Activated CD4-positive, alpha-beta T cell treated with anti-CD3 and anti-CD28 coated beads, Interleukin-2, amount 10 ng/mL, durations not matched to agents 7 days and 5 days (primary cell): ENCODE measurements at places on chromosomes 2 and 18.
A peak's percentile ranks its signal among the peaks of the same experiment; 100 is the strongest.

- no peak for DNase-seq
Measured at GRCh38 chr18:5431836-5432575, 111.8 kb downstream of the EPB41L3 start.

GRCh38 chr18:20988726-20989125, 122.9 kb downstream of the ROCK1 start:
- DNase-seq, result no peak

DNA sequence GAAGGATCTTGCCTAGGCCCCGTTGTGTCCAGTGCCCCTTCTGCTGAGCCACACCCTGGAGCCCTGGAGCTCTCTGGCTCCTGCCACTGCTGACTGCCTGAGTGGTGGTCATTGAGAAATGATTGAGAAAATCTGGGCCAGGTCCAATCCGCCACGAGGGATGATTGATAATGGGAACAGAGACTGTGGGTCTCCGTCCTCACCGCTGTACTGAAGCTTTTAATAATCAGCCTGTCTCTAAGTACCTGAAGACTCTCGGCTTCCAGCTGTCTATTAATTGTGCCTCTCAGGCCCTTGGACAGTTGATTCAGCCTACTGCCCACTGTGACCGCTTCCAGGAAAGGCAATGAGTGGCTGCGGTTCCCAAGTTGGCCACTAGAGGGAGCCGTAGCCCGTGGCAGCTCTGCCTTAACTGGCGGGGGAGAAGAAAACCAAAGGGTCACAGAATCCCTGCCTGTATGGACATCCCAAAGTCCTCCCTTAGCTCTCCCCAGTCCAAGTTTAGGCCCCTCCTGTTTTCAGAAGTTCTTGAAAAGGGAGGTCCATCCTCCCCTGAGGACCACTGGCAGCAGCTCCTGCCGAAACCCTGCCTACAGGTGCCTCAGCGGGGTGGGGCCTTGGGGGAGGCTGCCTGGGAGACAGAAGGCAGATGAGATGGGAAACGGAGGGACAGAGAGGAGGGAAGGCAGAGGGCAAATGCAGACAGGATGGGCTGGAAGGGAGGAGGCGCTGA, 213.6 kb downstream of the TNS1 start:
- peak; percentile 75 for DNase-seq

DNA sequence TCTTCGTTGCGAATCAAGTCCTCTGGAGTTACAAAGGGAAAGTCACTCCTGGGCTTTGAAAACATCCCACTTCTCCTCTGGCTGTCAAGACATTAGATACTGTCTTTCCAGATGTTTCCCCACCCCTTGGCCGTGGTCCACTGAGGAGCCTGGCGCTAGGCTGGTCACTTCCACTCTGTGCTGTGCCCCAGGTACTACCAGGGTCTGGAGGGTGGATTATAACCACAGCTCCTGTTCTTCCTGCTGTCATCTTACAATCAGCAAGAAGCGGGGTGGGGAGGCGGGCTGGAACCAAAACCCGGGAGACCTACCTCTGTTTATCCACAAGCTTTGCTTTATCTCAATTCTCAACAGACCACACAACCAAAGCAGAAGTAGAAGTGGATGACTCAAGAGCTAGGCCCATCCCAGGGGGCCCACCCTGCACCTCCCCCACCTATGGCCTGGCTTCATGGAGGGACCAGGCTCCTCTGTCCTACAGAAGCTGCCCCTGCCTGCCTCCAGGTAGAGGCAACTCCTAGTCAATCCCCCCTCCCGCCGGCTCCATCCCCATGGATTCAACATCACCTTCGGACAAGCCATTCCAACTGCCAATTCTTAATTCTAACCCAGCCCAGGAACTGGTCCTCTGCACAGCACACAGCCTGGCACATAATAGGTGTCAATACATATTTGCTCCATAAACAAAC, 17.8 kb downstream of the SMAD7 start:
- no peak for DNase-seq

DNA sequence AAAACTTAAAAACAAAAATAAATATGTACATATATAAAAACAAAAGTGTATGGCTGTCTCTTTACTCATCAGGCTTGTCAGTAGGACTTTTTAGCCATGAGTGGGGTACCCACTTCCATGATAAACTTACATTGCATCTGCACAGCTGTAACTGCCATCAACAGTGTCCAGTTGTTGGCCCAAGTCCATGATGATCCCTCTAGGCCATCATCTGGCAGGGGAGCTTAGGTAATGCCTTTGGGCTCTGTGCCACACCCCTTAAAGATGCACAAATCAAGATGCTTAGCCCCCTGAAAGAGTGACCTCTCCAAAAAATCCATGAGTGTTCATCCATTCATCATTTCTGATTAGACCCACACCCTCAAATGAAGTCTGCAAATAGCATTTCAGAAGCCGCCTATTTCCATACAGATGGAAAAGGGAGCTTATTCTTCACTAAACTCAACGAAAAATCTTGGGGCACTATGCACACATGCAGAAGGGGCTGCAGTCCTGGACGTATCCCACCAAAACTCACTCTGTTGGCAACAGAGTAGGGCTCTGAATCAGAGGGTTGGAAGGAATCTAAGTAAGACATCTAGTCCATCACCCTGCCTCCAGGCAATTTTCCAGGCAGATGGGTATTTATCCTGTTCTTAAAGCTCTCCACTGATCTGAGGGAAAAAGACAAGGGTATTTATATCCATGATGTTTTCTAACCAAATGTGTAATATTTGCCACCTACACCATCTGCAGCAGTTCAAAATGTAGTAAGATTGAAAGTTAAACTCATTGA, 691.0 kb downstream of the ZEB2 start:
- no peak for DNase-seq

GRCh38 chr18:34710458-34710914, 388 bp downstream of the DTNA start:
- DNase-seq, result no peak

- no peak for DNase-seq
Measured at GRCh38 chr2:205013586-205013985, 468.3 kb downstream of the PARD3B start.

GRCh38 chr2:106885971-106886915, at the start of gene ST6GAL2:
TSS of gene ST6GAL2 (minus strand) at chr2:106886167. CDS start at chr2:106843977, 42,190 bp downstream.
- no peak for DNase-seq

DNA sequence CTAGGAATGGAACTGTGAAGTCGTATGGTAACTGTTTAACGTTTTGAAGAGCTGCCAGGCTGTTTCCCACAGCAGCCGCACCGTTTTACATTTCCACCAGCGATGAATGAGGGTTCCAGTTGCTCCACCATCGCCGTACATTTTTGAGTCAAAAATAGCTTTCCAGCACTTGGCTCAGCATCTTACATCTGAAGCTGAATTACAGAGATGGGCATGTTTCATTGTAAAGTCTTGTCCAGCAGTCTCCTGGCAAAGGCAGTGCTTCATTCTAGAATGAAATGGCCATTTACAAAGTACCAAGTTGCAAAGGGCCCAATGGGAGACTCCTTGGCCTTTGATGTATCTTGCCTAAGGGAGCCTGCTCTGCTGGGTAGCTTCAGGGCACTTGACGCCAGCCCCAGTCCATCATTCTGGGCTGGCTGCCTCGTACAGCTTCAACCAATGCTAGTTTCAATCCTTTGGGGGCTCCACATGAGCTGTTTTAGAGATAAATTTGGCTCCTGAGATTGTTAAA, 45.1 kb downstream of the ATIC start:
- DNase-seq, result no peak

DNA sequence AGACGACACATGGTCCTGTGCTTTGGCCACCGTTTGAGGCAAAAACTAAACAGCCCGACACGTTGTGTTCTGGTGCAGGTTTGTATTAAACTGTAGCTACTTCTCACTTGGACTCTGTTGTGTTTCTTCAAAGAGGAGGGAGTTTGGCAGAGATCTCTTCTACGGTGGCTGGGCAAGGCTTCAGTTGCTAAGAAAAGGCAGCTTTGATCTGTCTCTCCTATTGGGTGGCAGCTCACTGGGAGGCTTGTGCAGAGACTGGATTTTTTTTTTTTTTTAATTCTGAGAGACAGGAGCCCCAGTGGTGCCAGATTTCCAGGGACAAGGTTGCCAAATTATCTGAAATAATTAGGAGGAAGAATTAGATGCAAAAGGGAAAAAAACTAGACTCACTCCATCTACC, 20.2 kb upstream of the MAPRE3 start:
- no peak for DNase-seq

- DNase-seq, result no peak
Measured at GRCh38 chr2:178927173-178927572, 120.0 kb upstream of the TTN start.

GRCh38 chr2:208618220-208618619, 211.6 kb downstream of the PTH2R start:
- no peak for DNase-seq

DNA sequence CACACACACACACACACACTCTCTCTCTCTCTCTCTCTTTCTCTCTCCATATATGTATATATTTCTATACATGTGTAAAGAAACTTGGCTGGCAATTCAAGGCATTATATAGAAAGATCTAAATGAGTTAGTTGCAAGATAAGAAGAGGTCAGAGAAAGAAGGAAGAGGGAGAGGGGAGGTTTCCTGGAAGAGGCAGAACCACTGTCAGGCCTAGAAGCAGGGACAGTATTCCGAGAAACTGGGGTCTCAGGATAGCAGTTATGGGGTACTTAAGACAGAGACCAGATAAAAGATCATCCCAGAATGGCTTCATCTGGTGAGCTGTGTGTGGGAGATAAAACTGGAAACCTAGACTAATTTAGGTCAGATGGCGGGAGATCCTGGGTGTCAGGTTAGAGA, 180.8 kb downstream of the CAMKMT start:
- DNase-seq, result no peak

GRCh38 chr18:59359576-59359952, 499 bp upstream of the LMAN1 start:
- no peak for DNase-seq

GRCh38 chr2:156883804-156884203, 373.7 kb upstream of the GALNT5 start:
- DNase-seq, result no peak

DNA sequence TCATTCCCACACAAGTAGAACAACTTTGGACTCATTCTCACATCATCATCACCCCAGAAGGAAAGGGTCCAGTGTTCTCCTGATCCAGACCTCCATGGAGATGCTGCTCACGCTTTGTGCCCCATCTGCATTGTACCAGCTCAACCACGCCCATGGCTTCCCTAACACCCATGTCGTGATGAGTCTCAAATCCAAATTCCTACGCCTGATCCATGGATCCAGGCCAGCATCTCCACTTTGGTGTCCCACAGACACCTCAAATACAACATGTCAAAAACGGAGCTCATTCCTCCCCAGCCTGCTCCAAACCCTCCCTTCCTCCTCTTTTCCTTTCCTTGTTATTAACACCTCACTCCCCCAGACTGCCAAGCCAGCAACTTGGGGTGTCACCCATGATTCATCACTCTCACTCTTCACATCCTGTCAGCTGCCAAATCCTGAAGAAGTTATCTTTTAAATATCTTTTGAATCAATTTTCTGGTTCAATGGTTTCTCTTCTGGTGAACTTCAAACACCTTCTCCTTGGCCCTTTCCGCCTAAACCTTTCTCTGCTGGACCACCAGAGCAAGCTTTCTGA, 30.2 kb upstream of the FAM124B start:
- no peak for DNase-seq

- peak; percentile 18 for DNase-seq
Measured at GRCh38 chr2:88919087-88919738, 227.7 kb downstream of the RPIA start.

DNA sequence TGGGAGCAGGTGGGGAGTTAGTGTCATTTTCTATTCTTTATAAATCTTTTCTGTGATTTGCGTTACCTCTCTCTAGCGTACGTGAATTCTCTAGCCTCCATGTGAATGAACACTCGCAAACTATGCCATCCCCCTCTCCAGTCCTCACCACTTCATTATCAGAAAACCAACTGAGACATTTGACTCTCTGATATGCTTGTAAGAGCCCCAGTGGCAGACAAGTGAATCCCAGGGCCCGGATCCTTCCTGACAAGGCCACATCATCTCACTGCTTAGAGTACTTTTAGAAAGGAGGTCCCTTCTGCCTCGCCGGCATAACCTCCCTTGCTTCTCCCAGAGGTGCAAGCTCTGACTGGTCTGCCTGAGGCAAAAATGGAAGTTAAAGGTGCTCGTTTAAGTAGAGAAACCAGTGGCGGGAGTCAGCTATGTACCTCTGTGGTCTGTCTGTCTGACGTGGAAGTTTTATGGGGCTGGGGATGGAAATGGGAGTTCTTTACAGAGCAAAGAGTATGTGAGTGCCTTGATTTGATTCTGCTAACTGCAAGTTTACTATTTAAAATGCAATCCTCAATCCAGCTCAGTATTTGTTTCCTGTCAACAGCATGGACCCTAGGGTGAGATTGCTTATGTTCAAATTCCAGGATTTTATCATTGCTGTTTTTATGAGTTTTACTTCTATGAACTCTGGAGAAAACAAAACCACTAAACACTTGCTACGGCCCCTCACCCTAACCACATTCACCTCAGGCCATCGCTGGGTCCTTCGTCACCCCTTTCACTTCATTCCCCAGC, 114.9 kb upstream of the MSTN start:
- DNase-seq, result no peak

GRCh38 chr18:49708662-49709346, 104.5 kb downstream of the ACAA2 start:
- DNase-seq, result no peak

DNA sequence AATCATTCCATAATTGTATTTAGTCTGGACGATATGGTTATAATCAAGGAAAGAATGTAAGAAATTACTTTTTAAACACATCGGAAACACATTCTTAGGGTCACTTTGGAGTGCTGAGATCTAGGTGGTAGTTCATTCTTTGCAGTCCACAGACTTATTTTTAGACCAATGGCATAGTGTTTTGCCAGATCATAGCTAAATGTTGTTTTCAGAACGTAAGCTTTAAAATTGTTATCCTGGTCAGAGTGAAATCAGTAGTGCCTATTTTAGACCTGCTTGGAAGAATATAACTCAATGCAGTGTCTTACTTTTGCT, 4.3 kb downstream of the MYL12A start:
- no peak for DNase-seq

- DNase-seq, result no peak
Measured at GRCh38 chr2:132617989-132618388, 52.0 kb downstream of the LYPD1 start.

- DNase-seq, result no peak
Measured at GRCh38 chr2:42874949-42875801, 82.8 kb upstream of the HAAO start.

- DNase-seq, result no peak
Measured at GRCh38 chr2:46805401-46805951, 110.1 kb downstream of the MCFD2 start.

- peak; percentile 44 for DNase-seq
Measured at GRCh38 chr18:46174342-46175041, 70.3 kb downstream of the HAUS1 start.

GRCh38 chr2:131103165-131103564, 2.0 kb upstream of the PLEKHB2 start:
- DNase-seq, result no peak

DNA sequence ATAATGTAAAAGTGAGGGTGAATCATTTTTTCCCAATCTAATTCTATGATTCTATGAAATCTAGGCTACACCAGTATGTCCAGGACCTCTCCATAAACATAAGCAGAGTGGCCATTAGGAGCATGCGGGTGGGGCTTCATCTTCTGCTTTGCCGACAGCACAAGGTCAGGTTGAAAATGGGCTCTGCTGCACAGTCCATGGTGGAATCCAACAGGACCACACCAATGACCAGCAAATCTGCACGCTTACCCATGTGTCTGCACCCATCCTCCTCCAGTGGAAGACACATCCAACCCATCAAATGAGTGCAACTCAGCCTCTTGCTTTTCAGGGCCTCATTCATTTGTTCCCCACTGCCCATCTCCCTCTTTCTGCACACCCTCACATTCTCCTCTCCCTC, 43.3 kb upstream of the SKOR2 start:
- no peak for DNase-seq
